ENCODE measurements at places on chromosomes 16 and 17. TPM values are rescaled to one million over a fixed set of nuclear protein-coding genes. Genes with fewer than 3 reads are reported as not detected.

The TBC1D3C gene
- total RNA-seq, result not detected

- H3K36me3 ChIP-seq, result no peaks in the 10 kb centered on the region
- H3K27ac ChIP-seq, result no peak overlapping the region
- no peak overlapping the region for H3K4me3 ChIP-seq
These were observed 108.0 kb downstream of the CCDC182 start for GRCh38 chr17:57636985-57637665.

The PITPNM3 gene
- 0.29 TPM for total RNA-seq

DNA sequence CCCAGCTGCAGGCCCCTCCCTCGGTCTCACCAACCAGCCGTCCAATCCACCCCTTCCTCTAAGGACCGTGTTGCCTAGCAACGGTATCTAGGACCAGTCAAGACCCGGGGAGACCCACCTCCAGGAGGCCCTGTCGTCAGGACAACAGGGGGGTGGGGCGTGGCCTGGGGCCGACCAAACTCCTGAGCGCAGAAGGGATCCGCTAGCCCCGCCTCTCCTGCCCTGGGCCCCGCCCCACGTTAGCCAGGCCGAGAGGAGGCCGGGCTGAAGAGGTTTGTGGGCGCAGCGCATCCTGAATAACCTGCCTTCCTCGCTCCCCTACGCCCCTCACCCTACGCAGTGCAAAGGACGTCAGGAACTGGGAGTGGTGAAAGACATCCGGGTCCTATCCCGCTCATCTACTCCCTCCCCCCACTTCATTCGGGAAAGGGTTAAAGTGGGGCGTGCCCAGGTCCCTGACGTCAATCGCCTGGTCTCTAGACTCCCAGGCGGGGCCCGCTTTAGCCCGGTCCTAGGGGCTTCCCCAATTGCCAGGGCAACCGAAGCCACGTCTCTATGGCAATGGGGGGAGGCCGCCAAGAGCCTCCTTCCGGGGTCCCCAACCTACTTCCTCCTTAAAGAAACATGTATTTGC lies 14.7 kb downstream of the DLG4 start:
- peaks cover 21% of the 10 kb centered on the region for H3K4me1 ChIP-seq
- H3K36me3 ChIP-seq, result no peaks in the 10 kb centered on the region
- H3K27ac ChIP-seq, result peak overlapping the region; percentile 92

- H3K27me3 ChIP-seq, result no peaks in the 10 kb centered on the region
- no peak for DNase-seq
- no peaks in the 10 kb centered on the region for H3K36me3 ChIP-seq
- H3K27ac ChIP-seq, result no peak overlapping the region
- no peaks in the 10 kb centered on the region for H3K4me1 ChIP-seq
These were observed 22.3 kb downstream of the MYH11 start for GRCh38 chr16:15834502-15834901.

- H3K4me3 ChIP-seq, result no peak overlapping the region
- no peaks in the 10 kb centered on the region for H3K27me3 ChIP-seq
- no peak for DNase-seq
- H3K4me1 ChIP-seq, result peaks cover 55% of the 10 kb centered on the region
These were observed 45.4 kb downstream of the SEC14L1 start for GRCh38 chr17:77186141-77186604.

- H3K27me3 ChIP-seq, result no peaks in the 10 kb centered on the region
- peaks cover 31% of the 10 kb centered on the region for H3K4me1 ChIP-seq
- H3K36me3 ChIP-seq, result peaks cover 29% of the 10 kb centered on the region
- no peak overlapping the region for H3K27ac ChIP-seq
These were observed 2.8 kb downstream of the GPS1 start for GRCh38 chr17:82054351-82055022.

DNA sequence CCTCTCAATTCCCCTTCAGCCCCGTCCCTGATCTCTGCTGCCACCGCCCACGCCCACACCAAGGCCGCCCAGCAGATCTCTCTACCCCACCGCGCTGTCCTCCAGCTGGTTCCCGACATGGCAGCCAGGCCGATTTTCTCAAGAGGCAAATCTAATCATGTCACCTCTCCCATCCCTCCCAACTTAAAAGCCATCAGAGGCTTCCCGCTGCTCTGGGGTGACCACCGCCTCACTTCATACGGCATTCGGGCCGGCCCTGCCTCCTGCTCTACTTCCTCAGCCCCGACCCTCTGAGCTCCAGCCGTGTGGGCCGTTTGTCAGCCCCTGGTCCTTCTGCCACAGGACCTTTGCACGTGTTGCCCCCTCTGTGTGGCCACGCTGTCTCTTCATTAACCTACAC lies 63.2 kb downstream of the RPH3AL start:
- no peaks in the 10 kb centered on the region for H3K4me1 ChIP-seq
- H3K36me3 ChIP-seq, result no peaks in the 10 kb centered on the region
- no peak overlapping the region for H3K4me3 ChIP-seq
- H3K27ac ChIP-seq, result no peak overlapping the region
- DNase-seq, result no peak

GRCh38 chr16:56637814-56638750 lies at the start of gene MT1A:
TSS of gene MT1A (plus strand) at chr16:56638666. CDS start at chr16:56638739, 73 bp downstream.
- H3K27me3 ChIP-seq, result peaks cover 38% of the 10 kb centered on the region
- no peak within 1 kb of the TSS for H3K27ac ChIP-seq
- DNase-seq, result no peak

- DNase-seq, result no peak
- no peaks in the 10 kb centered on the region for H3K4me1 ChIP-seq
- H3K36me3 ChIP-seq, result no peaks in the 10 kb centered on the region
- H3K27me3 ChIP-seq, result peaks cover 15% of the 10 kb centered on the region
- no peak overlapping the region for H3K27ac ChIP-seq
- H3K4me3 ChIP-seq, result no peak overlapping the region
These were observed 900 bp upstream of the GCGR start for GRCh38 chr17:81802856-81803643.

GRCh38 chr17:56028837-56029236 lies 124.4 kb upstream of the ANKFN1 start:
- H3K27me3 ChIP-seq, result no peaks in the 10 kb centered on the region
- no peaks in the 10 kb centered on the region for H3K4me1 ChIP-seq
- H3K36me3 ChIP-seq, result no peaks in the 10 kb centered on the region
- H3K4me3 ChIP-seq, result no peak overlapping the region
- no peak for DNase-seq

The MPHOSPH6 gene
- total RNA-seq, result 22.8 TPM

The RCVRN gene
- total RNA-seq, result not detected

DNA sequence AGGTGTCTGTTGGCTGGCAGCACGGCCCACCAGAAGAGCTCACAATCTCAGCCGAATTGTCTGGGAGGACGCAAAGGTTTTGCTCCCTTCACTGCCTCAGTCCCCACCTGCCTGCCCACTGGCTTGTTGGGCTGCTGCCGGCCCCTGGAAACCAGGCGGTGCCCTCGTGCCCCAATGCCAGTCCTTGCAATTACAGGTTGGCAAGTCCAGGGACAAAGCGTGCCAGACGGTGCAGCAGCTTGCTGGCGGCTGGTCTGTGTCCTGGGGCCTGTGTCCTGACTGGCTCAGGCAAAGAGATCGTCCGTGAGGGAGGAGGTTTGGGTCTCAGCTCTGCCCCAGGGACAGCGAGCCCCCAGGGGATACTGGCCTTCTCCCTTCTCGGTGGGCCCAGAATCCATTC lies 24.6 kb upstream of the SPNS2 start:
- H3K36me3 ChIP-seq, result no peaks in the 10 kb centered on the region
- no peak overlapping the region for H3K27ac ChIP-seq
- H3K4me1 ChIP-seq, result no peaks in the 10 kb centered on the region
- no peak overlapping the region for H3K4me3 ChIP-seq

- DNase-seq, result peak; percentile 86
- H3K4me3 ChIP-seq, result no peak within 1 kb of the TSS
- no peaks in the 10 kb centered on the region for H3K27me3 ChIP-seq
- H3K4me1 ChIP-seq, result peaks cover 65% of the 10 kb centered on the region
These were observed at the start of gene KCNH4 for GRCh38 chr17:42180922-42181850. TSS of gene KCNH4 (minus strand) at chr17:42181142. CDS start at chr17:42180945, 197 bp downstream.

The HGS gene
- 206 TPM for total RNA-seq

The KRTAP4-6 gene
- not detected for total RNA-seq

GRCh38 chr17:52047086-52047485 lies 111.4 kb downstream of the CA10 start:
- no peak for DNase-seq
- H3K4me3 ChIP-seq, result no peak overlapping the region
- no peaks in the 10 kb centered on the region for H3K36me3 ChIP-seq
- H3K27me3 ChIP-seq, result no peaks in the 10 kb centered on the region

The RASL10B gene
- 0.15 TPM for total RNA-seq

- peak overlapping the region; percentile 90 for H3K27ac ChIP-seq
- DNase-seq, result no peak
- H3K36me3 ChIP-seq, result peaks cover 44% of the 10 kb centered on the region
- H3K27me3 ChIP-seq, result no peaks in the 10 kb centered on the region
- peak overlapping the region; percentile 93 for H3K4me3 ChIP-seq
These were observed 1.8 kb downstream of the SNX20 start for GRCh38 chr16:50679266-50679665.

GRCh38 chr16:81522108-81522701 lies 77.6 kb downstream of the CMIP start:
- H3K4me3 ChIP-seq, result no peak overlapping the region
- H3K27ac ChIP-seq, result peak overlapping the region; percentile 63
- no peaks in the 10 kb centered on the region for H3K27me3 ChIP-seq
- no peaks in the 10 kb centered on the region for H3K36me3 ChIP-seq

DNA sequence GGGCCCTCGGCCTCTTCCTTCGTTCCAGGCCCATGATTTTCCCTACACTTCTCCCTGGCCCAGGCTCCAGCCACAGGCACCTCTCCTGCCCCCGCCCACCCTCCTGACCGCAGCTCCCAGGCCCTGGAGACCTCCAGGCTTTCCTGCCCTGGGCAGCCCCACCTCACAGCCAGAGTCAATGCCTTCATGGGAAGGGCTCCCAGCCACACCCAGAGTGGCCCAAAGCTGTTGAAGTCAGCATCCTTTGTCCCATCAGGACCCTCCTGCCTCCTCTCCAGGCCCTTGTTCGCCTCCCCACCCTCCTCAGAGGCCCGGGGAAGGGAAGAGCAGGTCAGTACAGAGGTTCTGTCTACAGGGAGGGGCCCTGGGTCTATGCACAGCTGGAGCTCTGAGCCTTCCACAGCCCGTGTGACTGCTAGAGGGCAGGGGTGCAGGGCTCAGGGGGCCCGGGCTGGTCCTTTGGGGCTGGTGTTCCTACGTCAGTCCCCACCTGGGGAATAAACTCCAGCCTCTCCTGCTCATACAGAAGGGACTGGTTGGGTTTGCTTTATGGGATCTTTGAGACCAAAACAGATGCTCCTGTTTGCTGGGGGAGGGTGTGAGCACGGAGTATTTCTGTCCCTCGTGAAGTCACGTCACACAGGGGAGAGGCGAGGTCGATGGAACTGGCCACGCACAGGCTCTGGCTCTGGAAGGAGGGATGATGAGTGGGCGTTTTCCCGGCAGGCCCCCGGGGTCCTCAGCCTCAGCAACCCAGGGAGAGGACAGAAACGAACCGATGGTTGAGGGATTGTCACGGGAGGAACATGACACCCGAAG lies 20.3 kb downstream of the TRARG1 start:
- peaks cover 46% of the 10 kb centered on the region for H3K4me1 ChIP-seq
- no peaks in the 10 kb centered on the region for H3K36me3 ChIP-seq
- H3K27me3 ChIP-seq, result no peaks in the 10 kb centered on the region
- H3K27ac ChIP-seq, result no peak overlapping the region
- no peak for DNase-seq

DNA sequence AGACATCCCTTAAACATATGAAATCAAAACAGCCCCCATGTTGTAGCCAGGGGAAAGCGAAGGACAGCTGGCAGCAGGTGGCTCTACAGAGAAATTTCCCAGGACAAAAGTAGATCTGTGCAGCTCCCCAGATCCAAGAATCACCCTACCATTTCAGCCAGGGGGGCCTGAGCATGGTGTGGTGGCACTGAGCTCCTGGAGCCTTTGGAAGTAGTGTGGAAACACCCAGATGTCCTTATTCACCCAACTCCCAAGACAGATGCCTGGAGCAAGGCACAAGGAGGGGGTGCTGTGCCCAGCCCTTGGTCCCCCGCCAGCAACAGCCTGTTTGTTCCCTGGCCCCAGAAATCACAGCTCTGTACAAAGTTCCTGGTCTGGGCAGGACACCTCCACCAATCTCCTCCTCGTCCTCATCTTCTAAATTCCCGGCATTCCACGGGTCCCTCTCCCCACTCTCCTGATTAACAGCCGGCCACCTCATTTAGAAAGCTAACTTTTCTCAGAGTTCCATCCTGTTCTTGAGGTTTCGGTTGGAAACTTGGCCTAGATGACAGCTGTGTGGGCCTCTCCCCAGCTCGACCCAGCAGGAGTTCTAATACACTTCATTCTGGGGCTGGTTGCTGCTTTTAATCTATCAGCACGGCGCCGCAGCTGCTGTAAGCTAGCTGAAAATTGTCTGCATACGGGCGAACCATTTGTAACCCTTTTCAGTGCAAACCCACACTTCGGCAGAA lies 191.1 kb downstream of the C16orf78 start:
- no peak for DNase-seq
- H3K27ac ChIP-seq, result no peak overlapping the region
- no peak overlapping the region for H3K4me3 ChIP-seq
- no peaks in the 10 kb centered on the region for H3K4me1 ChIP-seq
- H3K27me3 ChIP-seq, result no peaks in the 10 kb centered on the region
- H3K36me3 ChIP-seq, result no peaks in the 10 kb centered on the region

DNA sequence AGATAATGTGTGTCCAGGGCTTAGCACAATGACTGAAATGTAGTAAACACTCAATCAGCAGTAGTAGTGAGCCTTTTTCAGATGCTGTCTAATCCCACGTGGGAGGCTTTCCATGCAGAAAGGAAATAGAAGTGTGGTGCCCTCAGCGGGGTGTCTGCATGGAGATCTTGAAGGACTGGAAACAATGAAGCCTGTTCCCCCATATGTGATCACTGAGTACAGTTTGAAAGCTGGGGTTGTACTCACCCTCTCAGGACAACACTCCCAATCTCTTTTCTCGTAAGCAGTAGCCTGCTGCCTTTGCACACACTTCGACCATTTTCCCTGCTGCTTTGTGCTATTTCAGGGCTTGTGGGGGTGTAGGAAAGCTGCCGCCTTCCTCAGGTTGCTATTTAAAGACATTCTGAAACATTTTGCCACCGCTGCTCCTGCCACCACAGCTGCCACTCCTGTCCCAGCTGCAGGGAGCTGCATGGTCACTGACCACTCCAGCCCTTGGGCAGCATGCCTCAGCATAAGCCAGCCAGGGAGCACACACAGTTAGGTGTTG lies 40.6 kb upstream of the HAS3 start:
- H3K36me3 ChIP-seq, result no peaks in the 10 kb centered on the region
- no peaks in the 10 kb centered on the region for H3K27me3 ChIP-seq
- no peaks in the 10 kb centered on the region for H3K4me1 ChIP-seq
- no peak overlapping the region for H3K27ac ChIP-seq
- H3K4me3 ChIP-seq, result no peak overlapping the region
- no peak for DNase-seq

The MT1E gene
- not detected for total RNA-seq

DNA sequence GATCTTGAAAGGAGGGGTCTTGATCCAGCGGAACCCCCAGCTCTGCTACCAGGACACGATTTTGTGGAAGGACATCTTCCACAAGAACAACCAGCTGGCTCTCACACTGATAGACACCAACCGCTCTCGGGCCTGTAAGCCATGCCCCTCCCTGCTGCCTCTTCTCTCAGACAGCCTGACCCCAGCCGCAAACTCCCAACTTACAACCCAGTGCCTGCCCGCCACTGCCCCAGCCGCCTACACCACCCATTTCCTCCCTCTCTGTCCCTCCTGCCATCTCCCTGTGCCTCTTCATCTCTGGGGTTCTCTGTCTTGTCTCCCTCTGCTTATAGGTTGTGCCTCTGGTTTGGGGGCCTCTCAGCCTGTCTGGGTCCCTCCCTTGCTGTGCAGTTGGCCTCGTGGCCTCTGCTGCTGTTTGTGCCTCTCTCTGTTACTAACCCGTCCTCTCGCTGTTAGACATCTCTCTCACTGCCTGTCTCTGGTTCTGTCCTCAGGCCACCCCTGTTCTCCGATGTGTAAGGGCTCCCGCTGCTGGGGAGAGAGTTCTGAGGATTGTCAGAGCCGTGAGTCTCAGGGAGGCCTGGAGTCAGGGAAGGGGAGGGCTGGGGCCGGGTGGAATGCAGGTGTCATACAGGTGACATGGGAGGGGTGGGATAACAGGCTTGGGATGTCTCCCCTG lies 9.6 kb downstream of the ERBB2 start:
- no peak overlapping the region for H3K4me3 ChIP-seq
- H3K27ac ChIP-seq, result no peak overlapping the region
- no peaks in the 10 kb centered on the region for H3K36me3 ChIP-seq
- DNase-seq, result no peak

All from CD4-positive, alpha-beta memory T cell (primary cell).